ENCODE measurements at places on chromosomes 4 and X.
A peak's percentile ranks its signal among the peaks of the same experiment; 100 is the strongest.

GRCh38 chrX:54045563-54046228, 1.4 kb upstream of the PHF8 start:
- DNase-seq = peak; percentile 10

GRCh38 chr4:154471032-154471431, 20.6 kb downstream of the DCHS2 start:
- no peak for DNase-seq

GRCh38 chr4:76182463-76182862, 31.2 kb downstream of the SCARB2 start:
- DNase-seq = no peak

- DNase-seq = no peak
Observed at GRCh38 chr4:8657381-8658088, 65.0 kb downstream of the CPZ start.

- DNase-seq = peak; percentile 49
Observed at GRCh38 chr4:100042235-100042634, 92.2 kb upstream of the H2AZ1 start.

DNA sequence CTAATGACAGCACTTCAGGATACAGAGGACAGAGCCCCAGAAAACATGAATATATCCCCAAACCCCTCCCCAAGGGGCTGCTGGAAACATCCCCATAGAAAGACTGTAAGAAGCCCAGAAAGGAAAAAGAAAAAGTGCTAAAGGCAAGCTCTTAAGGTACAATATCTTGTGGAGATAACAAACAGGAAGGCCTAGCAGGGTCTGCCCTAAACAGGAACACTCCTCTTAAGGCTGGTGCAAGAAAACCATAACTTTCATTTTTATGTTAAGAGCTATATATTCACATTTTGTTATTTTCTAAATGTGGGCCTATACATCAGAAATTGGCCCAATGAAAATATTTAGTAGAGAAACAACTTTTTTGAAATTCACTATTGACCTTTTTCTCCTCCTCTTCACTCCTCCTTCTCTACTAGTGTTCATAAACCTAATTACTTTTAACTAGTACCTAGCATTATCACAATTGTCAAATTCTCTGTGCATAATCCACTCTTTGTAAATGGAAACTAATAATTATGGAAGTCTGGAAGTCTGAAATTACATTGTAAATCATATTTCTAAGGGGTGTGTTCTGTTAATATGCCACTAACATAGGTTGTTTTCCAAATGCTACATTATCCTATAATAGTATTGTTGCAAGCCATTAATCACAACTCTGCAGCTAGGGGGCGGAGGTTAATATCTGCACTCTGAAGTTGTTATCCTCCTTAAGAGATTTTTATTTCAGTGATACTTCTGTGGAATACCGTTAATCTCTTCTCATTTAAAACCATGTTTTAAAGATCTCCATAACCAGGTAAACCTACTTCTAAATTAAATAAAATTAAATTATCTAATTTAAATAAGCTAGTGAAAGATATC, 59.8 kb downstream of the CASK start:
- no peak for DNase-seq

DNA sequence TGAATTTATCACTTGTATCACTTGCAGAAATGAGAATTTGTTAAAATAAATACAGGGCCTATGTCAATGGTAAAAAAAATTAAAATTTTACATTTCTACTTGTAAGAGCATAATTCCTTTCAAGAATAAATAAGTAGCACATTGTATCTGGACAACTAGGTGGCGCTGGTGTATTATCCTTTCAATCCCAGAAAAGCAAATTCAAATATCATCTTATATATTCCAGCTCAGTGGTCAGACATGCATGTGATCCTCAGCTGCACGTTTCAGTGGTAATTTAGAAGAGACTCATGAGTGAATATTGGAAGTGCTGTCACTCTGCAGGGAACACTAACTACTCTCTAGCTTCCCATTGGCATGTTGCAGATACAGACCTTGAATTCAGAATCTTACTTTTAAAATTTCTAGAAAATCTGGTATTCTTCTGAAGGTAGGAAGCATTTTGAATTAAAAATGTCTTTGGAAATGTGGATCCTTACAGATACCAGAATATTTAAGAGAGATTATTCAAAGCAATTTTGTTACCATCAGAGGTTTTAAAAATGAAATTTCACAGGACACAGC, 1414.7 kb upstream of the TENM3 start:
- DNase-seq = peak; percentile 57

GRCh38 chrX:15598026-15598425, 2.7 kb downstream of the ACE2 start:
- DNase-seq = no peak

DNA sequence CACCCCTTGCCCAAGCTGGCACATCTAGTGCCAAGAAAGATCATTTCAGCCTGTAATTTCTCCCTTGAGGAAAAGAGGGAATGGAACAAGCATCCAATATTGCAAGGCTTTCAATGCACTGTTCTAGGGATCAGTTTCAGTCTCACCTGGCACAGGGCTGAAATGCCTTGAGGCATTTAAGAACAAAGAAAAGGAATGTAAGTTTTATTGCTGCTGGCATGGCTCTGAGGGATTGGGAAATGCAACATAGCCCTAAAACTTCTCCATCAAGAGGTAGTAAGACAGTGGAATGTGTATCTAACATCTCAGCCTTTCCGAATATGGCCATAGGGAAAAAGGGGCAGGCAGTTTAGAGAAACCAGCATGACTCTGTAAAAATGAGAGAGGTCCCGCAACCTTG, 732.6 kb upstream of the LCORL start:
- DNase-seq = no peak

- no peak for DNase-seq
Observed at GRCh38 chr4:42473071-42473684, 75.9 kb downstream of the SHISA3 start.

DNA sequence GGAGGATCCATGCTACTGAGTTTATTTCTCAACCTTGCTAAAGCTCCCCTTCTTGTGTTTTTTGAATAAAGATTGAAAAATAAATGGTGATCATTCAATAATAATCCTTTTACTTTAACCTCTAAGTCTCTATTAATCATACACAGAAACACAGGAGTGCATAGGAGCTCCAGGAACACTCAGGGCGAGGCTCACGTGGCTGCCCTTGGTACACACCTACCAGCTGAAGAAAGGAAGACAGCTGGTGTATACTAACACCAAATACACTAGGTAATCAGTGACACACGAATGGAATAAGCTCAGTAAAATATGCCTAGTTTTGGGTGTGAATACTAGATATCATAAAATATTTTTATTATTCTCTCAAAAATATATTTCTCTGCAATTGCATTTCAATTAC, 26.2 kb downstream of the CCDC149 start:
- no peak for DNase-seq

DNA sequence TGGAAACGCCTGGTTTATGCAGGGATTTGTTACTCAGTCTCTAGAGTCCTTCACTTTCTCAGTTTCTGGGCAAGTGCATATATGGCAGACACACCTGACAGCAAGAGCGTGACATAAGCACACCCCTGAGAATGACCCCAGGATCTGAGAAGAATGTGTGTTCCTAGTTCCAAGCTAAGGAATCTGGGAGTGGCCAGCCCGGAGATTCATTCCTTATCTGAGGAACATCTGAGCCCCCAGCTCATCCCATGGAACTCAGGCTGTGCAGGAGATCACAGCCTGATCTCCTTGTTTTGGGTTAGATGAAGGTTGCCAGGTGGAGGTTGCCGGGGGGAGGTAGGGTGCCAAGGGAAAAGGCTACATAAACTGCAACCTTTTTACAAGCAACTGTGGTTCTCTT, 23.8 kb upstream of the KIAA0232 start:
- no peak for DNase-seq

- no peak for DNase-seq
Observed at GRCh38 chrX:15675490-15675921, 10.9 kb upstream of the CLTRN start.
